ENCODE measurements at places on chromosomes 11 and 22. TPM values are rescaled to one million over a fixed set of nuclear protein-coding genes. Genes with fewer than 3 reads are reported as not detected.

Gene LMO2
- total RNA-seq: not detected

Gene ADAMTS8
- not detected for total RNA-seq

Gene ST14
- total RNA-seq: not detected

Gene HMOX1
- 63.1 TPM for total RNA-seq

Gene LIF
- 24.5 TPM for total RNA-seq

Gene MRGPRF
- total RNA-seq: 0.18 TPM

Gene YAP1
- total RNA-seq: 44.6 TPM

Gene SMIM38
- not detected for total RNA-seq

GRCh38 chr22:42912059-42912458 is 55.0 kb upstream of the ARFGAP3 start:
- no peak for DNase-seq

GRCh38 chr11:73152086-73152853 is 10.2 kb upstream of the FCHSD2 start:
- no peak for DNase-seq

DNA sequence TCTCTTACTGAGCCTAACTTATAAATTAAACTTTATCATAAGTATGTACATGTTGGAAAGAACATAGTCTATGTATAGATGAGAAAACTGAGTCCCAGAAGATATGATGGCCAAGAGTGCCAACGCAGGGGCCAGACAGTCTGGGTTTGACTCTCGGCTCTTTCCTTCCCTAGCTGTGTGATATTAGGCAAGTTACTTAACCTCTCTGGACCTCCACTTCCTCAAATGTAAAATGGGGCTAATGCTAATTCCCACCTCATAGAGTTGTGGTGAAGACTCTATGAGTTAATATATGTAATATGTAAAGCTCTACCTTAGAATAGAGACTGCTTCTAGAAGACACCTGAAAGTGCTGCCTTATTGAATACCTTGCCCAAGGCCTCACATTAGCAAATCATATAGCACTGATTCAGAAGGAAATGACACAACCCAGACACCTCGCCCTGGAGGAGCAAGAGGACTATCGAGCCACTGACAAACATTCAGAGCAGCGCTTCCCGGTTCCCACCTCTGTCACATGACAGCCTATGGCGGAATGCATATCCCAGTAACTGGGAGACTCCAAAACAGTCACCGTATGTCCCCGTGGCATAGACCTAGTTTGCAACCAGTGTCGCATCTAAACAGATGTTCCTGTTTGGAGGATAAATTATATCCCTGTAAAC is 11.3 kb upstream of the CCDC86 start:
- no peak for DNase-seq

- DNase-seq: no peak
These were observed 144.8 kb downstream of the GRIA4 start for GRCh38 chr11:105754716-105755115.

GRCh38 chr22:41092847-41093411 is 537 bp downstream of the EP300 start:
- peak; percentile 51 for DNase-seq

GRCh38 chr11:1077033-1077416 is 2.4 kb downstream of the MUC2 start:
- no peak for DNase-seq

- DNase-seq: no peak
These were observed 44.6 kb downstream of the MYH9 start for GRCh38 chr22:36343070-36343719.

DNA sequence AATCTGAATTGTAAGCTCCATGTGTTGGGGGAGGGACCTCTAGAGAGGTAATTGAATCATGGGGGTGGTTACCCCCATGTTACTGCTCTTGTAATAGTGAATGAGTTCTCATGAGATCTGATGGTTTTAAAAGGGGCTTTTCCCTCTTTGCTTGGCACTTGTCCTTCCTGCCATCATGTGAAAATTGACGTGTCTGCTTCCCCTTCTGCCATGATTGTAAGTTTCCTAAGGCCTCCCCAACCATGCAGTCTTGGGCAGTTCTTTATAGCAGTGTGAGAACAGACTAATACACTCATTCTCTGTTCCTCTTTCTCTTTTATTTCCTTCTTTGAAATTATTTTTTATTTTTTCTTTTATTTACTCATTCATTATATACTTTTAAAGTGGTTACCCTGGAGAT is 239.4 kb downstream of the CSNK2A3 start:
- DNase-seq: no peak

DNA sequence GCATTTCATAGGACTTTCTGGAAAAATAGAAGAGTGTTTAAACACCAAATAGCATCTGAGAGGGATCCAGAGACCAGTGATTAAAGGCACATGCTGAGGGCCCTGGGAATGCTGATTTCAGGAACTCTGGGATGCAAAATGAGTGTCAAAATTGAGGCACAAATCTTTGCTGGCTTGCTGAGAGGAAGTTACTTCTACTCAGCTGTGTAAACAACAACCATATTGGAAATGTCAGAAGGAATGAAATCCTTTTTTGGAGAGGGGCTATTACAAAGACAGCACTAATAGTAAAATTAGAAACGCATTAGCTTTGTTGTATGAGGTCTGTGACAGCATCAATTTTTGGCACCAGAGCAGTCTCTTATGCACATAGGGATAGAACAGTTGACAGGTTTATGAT is 267.8 kb upstream of the RAG2 start:
- DNase-seq: no peak

DNA sequence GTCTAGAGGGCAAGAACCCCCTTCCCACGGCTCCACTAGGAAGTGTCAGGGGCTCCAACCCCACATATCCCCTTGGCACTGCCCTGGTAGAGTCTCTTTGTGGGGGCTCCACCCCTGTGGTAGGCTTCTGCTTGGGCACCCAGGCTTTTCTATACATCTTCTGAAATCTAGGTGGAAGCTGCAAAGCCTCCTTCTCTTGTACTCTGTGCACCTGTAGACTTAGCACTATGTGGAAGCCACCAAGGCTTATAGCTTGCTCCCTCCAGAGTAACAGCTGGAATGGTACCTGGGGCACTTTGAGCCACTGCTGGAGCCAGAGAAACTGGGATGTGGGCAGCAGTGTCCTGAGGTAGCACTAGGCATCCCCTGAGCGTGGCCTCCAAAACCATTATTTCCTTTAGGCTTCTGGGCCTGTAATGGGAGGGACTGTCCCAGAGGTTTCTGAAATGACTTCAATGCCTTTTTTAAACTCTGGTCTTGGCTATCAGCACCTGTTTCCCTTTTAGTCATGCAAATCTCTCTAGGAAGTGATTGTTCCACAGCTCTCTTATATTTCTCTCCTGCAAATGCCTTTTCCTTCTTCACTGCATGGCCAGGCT is 68.4 kb downstream of the TRAF6 start:
- no peak for DNase-seq

GRCh38 chr11:71396548-71397123 is 51.6 kb downstream of the DHCR7 start:
- DNase-seq: no peak

GRCh38 chr11:20248121-20248772 is 88.0 kb upstream of the DBX1 start:
- DNase-seq: no peak

DNA sequence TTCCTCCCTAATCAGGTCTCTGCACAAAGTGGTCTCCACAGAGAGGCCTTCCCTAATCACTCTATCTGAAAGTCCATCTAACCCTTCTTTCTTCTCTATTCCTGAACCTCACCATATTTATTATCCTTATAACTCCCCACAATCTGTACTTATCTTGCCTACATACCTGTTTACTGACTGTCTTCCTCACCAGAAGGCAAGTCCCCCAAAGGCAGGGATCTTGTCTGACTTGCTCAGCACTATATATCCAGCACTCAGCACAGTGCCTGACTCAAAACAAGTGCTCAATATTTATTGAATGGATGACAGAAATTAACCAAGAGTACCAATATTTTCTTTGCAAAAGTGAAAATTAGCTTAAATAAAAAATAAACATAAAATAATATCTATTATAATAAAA is 5.5 kb downstream of the DCUN1D5 start:
- no peak for DNase-seq

DNA sequence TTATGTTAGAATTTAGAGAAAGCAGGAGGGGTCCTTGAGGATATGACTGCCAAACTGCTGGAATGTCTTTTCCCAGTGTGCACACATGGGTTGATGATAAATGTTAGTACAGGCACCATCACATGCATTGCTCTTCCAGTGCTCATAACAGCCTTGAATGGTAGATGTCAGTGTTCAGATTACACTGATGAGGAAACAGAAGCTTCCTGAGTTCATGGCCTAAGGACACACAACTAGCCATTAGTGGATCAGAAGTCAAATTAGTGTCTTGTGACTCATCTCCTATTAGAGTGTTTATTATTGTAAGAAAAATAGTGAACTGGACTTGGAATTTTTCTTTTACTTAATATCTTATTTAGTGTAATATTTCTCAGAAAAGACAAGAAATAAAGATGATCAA is 241.5 kb downstream of the DDX10 start:
- no peak for DNase-seq

GRCh38 chr11:86990515-86990914 is 35.3 kb upstream of the FZD4 start:
- DNase-seq: no peak

DNA sequence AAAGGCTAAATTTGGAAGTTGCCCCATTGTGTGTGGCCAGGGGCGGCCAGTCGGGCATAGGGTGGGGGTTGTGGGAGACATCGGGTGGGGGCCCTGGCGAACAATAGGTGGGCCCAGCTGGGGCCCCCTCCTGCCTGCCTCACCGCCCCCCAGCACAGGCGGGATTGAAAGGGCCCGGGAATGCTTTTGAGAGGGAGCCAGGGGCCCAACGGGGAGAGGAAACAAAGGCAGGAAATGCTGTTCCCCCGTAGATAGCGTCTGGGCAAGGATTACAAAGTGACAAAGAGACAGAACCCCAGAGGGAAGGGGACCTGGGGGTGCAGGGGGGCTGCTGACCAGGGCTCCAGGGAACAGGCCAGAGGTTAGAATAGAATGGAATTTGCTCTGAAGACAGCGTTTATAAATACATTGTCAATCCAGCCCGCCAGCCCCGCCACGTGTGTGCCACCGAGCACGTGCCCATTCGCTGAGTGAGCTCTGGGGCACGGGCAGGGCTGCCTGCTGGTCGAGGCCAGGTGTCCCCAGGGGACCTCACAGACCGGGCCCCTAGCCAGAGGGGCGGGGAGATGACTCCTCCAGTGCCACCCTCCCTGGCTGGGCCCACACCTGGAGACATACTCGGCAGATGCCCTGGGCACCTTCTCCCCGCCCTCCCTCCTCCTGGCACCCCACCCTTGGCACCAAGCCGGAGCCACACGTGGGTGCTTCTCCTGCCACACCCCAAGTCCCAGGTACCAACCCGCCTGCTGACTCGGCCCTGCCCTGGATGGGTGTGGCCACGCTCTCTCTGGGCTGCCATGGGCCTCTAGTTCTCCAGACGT is 9.7 kb downstream of the PDGFB start:
- no peak for DNase-seq

DNA sequence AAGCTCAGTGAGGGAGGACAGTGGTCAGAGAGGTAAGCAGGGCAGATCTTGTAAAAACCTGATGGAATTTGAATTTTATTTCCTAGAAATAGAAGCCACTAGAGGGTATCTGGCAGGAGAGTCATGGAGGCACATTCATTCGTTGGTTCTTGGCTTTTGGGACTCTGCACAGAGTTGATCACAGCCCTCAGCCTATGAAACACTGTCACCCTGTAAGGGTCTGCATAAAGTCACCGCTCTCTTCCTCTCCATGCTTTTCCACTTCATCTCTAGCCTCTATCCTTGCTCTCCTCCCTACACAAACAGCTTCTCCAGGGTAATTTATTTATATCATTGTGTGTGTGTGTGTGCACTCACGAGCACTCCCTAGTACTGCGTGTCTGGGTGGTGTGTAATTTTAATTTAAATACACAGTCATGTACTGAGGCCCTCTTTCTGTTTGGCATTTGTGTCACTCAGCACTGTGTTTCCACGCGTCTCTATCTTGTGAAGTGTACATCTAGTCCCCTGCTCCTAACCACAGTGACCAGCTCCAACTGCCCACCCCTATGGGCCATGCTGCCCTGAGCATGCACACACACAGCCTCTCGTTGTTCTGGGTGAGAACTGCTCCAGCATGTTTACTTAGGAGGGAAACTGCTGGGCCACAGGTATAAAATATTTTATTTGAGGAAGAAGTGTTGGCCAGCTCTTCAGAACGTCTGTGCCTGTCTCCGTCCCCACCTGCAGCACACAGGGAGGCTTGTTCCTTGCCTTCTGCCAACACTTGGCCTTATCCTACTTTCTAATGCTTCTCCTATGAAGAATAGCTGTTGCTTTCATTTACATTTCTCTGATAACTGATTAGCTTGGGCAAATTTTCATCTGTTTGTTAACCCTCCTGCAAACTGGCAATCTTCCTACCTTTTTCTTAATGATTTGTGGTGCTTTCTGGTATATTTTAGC is 4.5 kb downstream of the KCNQ1OT1 start:
- no peak for DNase-seq

GRCh38 chr11:112771851-112772250 is 189.4 kb upstream of the NCAM1 start:
- DNase-seq: no peak

DNA sequence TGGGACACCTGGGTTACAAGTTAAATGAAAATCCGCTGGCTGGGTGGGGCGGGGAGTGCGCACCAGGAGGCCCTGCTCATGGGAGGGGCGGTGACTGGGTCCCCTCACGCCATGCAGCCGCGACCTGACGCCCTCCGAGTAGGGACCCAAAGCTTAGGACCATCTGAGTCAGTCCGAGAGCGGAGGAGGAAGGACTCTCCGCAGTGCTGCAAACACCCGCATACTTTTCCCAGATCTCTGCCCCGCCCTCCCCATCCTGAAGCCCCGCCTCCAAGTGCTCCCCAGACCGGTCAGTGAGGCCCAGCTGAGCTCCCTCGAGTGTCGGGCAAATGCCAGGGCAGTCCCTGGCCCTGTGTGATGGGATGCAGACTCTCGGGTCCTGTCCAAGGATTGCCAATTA is 6.6 kb upstream of the FLI1 start:
- no peak for DNase-seq

- DNase-seq: no peak
These were observed 7.7 kb upstream of the MMP12 start for GRCh38 chr11:102882389-102883024.

GRCh38 chr11:128713595-128713994 is 19.7 kb downstream of the FLI1 start:
- DNase-seq: no peak

- no peak for DNase-seq
These were observed 68.7 kb upstream of the NECTIN1 start for GRCh38 chr11:119797736-119798135.

GRCh38 chr22:50452649-50453048 is 22.2 kb downstream of the SBF1 start:
- DNase-seq: no peak

All from G401 (cell line).